Motor neuron (in vitro differentiated cells): ENCODE measurements at places on chromosomes 2 and 18.

DNA sequence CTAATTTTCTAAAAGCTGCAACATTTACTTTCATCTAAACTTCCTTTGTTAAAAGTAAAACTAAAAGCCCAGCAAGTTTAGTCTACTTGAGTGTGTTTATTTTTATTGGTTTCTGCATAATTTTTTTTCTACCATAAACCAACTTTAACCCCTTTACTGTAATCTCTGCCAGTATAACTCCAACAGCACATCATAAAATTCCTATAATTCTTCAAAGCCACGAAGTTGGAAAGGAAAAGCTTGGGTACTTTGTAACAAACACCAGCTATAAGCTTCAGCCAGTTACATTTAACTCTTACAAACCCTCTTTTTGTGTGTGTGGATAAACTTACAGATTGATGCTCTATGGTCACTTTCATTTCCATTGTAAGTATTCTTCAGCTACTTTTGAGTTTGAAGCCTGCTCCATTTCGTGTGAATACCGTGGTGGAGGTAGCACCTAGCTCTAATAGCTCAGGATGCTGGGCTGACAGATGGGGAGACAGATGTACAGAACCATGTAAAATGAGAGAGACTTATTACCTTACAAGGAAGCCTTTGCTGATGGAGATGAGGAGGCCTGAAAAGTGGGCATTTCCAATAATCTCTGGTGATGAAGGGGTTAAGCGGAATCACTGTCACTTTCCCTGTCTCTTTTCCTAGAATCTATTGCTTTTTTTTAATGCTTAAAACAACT, 42.5 kb downstream of the ZEB2 start:
- no peak for ATAC-seq

DNA sequence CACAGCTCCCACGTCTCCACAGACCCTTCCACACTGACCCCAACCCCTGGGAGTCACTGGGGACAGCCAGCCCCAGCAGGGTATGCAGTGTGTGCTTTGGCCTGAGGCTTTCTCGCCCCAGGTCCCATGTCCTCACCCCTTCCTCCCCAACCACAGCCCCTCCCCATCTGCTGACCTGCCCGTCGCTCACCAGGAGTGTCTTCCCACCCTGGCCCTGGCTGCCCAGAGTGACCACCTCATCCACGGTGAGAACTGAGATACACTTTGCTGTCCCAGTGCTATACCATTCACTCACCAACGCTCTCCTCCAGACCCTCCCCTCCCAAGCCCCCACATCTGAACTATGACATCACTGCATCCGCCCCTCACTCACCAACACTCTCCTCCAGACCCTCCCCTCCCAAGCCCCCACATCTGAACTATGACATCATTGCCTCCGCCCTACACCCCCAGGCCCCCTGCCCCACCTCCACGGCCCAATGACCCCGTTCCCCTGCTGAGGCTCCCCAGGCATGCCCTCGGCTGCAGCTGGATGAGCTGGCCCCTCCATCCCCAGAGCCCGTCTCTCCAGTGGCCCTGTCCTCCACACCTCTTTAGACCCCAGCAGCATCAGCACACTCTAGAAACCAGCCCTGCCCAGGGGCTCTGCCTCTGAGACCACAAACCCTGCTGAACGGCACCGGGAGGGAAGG, 55.2 kb downstream of the ANKMY1 start:
- ATAC-seq = no peak

- ATAC-seq = no peak
Measured at GRCh38 chr2:193701484-193701883, 1506.8 kb upstream of the TMEFF2 start.

GRCh38 chr18:62343316-62343715, 18.2 kb downstream of the TNFRSF11A start:
- no peak for ATAC-seq

DNA sequence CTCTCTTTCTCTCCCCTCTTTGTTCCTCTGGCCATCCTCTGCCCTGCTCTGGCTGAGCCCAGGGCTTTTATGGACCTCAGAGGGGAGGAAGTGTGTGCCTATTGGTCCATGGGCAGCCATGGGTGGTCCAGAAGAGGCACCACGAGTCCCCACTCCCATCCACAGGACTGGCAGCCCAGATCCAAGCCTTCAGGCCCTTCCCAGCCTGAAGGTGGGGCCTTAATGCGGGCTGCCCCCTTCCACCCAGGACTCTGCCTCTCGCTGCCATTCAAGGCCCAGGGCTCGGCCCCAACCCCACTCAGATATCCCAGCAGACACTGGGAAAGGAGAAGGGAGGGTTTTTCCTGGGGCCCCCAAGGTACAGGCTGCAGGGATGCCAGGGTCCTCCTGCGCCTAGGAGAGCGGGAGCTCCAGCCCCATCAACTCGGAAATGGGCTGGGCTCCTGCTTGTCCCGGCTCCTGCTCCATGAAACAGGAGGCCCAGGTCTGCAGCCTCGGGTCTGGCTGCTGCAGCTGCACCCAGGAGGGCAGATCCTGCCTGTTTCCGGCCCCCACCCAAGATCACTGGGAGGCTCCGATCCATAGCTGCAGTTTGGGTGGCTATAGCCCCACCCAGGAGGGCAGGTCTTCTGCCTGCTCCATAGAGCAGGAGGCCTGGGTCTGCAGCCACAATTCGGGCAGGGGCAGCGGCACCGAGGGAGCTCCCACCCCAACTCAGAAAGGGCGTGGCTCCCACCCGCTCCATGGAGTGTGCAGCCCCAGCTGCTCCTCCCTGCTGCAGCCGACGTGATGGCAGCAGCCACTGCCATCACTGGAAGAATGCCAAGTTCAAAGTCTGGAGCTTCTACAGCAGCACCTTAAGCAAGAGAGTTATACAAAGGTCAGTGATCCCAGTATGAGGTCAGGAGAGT, 116.6 kb upstream of the RBBP8 start:
- peak; percentile 75 for ATAC-seq

GRCh38 chr2:173654896-173655265, 300.2 kb downstream of the CDCA7 start:
- ATAC-seq = no peak

DNA sequence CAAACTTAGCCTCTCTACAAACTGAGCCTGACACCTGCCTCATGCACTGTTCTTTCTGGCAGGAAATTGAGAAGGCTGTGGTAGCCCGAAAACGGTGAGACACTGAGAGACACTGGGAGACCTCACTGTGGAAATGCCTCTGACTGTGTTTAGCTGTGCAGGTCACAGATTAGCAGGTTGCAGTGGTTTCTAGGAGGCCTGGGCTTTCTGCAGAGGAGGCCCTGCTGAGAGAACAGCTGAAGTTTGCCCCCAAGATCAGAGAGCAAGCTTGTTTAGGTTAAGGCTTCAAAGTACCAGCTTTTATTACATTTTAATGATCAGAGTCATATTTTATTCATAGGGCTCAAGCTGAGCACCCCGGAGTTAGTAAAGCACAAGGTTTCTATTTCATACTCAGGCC, 68.7 kb upstream of the LYPD6 start:
- ATAC-seq = no peak

DNA sequence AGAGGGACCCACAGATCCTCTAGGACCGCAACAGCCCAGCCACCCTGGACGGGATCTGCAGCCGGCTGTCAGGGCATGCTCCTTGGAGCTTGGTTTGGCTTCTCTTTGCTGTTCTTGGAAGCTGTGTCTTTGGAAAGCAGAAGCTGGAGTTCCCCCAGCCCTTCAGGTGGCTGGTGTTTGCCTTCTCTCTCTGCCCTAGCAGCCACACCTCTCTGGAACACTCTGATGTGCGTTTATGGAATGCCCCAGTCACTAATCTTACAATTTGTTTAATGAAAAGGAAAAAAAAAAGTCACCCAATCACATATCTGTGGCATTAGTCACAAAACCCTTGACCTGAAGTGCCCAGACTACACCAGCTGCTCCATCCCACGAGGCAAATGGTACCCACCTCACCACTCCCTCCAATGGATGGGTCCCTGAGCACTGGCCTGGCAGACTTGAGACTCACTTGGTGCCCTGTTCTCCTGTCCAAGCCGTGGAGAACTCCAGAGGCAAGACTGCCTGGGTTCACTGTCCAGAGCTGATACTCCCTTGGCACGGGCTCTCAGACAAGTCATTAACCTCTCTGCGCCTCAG, 70.2 kb upstream of the DAPL1 start:
- no peak for ATAC-seq
